ENCODE measurements at places on chromosomes 4 and X. TPM values are rescaled to one million over a fixed set of nuclear protein-coding genes. Genes with fewer than 3 reads are reported as not detected.

Gene KCND1
- 1.2 TPM for total RNA-seq

Gene TCP11X2
- total RNA-seq, result not detected

Gene TBC1D25
- 22.4 TPM for total RNA-seq

DNA sequence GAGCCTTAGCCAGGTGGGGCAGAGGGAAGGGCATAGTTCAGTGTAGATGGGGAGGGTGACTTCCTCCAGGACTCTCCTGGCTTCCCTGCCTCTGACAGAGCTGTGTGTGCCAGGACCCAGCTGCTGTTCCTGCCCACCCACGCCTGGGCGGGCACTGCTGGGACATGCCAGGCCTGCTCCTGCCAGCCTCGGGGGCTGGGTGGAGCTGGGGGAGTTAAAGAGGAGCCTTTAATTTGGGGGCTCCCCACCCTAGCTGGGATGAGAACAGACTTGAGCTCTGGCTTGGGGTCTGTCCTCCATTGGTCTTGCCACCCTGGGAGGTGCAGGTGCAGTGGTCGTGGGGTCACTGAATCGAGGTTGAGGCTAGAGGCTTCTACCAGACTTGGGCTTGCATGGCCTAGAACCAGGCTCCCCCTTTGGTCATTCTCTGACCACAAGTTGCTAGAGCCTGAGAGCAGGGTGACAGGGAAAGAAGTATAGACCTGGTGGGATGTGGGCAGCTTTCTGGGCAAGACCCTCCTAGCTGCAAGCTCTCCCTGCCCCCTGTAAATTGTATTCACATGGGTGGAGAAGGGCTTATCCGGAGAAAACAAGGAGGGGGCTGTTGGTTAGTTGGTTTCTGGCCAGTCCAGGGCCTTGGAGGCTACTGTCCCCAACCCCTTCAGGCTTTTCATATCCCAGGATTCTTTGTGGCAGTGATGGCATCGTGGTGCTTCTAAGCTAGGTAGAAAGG is 5.7 kb downstream of the EFNB1 start:
- no peak overlapping the region for H3K27ac ChIP-seq
- no peak for DNase-seq
- peaks cover under 1% of the 10 kb centered on the region for H3K36me3 ChIP-seq
- no peaks in the 10 kb centered on the region for H3K27me3 ChIP-seq
- H3K4me1 ChIP-seq, result peaks cover 11% of the 10 kb centered on the region

DNA sequence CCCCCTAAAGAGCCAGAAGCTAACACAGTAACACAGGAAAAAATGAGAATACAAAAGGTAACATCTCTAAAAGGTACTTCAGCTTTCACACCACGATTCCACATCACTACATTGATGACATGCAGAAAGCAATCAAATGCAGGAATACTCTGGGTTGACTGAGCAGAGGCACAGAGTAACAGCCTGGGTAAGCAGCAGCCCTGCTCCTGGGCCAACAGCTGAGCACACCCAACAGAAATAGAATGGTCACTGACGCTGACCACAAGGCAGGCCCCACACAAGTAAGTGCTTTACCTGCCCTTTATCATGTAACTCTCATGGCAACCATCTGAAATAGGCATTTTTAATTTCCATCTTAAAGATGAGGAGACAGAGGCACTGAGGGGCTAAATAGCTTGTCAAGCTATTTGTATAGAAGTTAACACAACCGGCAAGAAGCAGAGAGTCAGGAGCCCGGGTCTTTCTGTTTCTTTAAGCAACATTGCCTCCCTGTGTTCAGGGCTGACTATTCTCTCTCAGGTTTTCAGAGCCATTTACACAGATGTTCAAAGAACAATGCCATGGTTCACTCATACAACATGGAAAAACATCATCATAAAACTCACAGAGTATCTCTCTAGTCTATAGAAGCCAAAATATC is 168.9 kb downstream of the ZNF674 start:
- H3K27ac ChIP-seq, result no peak overlapping the region
- H3K4me3 ChIP-seq, result no peak overlapping the region
- no peak for DNase-seq

DNA sequence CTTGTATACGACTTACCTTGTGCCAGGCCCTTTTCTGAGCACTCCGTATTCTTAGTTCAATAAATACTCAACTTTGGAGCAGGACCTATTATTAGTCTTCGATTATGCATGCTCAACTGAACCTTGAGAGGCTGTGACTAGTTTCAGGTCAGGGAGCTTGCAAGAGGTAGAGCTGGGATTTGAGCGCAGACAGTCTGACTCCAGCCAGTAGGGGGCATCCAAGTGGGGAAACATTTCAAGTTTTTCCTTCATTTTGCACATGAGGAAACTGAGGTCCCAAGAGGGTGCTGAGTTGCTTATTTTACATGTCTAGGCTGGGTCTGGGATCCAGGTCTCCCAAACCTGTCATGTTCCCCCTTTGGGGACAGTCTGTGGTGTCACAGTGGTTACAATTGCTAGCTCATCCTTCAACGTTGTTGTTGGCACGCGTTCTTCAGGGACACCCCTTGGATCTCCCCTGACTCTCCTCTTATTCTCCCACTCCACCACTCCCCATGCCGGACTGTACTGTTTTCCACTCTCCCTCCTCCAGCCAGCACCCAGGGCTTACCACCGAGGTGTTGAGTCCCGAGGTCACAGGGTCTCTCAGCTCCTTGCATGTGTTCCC is 6.7 kb upstream of the PRICKLE3 start:
- H3K27me3 ChIP-seq, result no peaks in the 10 kb centered on the region
- DNase-seq, result no peak
- no peak overlapping the region for H3K4me3 ChIP-seq
- no peak overlapping the region for H3K27ac ChIP-seq

DNA sequence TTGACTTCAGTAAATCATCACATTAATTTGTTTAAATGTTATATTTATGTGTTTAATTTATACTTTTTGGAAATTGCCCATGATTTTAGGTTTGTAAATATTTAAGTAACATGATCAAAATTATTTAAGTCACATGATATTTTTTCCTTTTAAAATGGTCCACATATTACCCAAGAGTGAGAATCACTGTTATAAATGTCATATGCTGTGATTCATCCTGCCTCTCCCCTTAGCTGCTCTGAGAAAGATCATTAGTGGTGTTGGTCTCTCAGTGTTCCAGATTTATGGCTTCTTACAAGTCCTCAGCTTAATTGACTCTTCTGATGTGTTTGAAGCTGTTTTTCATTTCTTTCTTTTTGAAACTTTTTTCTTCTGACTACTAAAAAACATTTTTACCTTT is 70.1 kb downstream of the SPANXN4 start:
- DNase-seq, result no peak
- H3K27me3 ChIP-seq, result no peaks in the 10 kb centered on the region
- no peaks in the 10 kb centered on the region for H3K36me3 ChIP-seq
- no peak overlapping the region for H3K27ac ChIP-seq
- H3K4me3 ChIP-seq, result no peak overlapping the region

GRCh38 chrX:41604766-41605543 is 83.8 kb upstream of the GPR34 start:
- peaks cover 4% of the 10 kb centered on the region for H3K4me1 ChIP-seq
- no peak overlapping the region for H3K27ac ChIP-seq
- no peaks in the 10 kb centered on the region for H3K36me3 ChIP-seq
- DNase-seq, result no peak
- no peak overlapping the region for H3K4me3 ChIP-seq

- H3K27ac ChIP-seq, result no peak overlapping the region
- H3K4me1 ChIP-seq, result no peaks in the 10 kb centered on the region
- no peak overlapping the region for H3K4me3 ChIP-seq
- no peaks in the 10 kb centered on the region for H3K36me3 ChIP-seq
- H3K27me3 ChIP-seq, result no peaks in the 10 kb centered on the region
- DNase-seq, result no peak
These were observed 123.5 kb downstream of the PTPN13 start for GRCh38 chr4:86717651-86718050.

DNA sequence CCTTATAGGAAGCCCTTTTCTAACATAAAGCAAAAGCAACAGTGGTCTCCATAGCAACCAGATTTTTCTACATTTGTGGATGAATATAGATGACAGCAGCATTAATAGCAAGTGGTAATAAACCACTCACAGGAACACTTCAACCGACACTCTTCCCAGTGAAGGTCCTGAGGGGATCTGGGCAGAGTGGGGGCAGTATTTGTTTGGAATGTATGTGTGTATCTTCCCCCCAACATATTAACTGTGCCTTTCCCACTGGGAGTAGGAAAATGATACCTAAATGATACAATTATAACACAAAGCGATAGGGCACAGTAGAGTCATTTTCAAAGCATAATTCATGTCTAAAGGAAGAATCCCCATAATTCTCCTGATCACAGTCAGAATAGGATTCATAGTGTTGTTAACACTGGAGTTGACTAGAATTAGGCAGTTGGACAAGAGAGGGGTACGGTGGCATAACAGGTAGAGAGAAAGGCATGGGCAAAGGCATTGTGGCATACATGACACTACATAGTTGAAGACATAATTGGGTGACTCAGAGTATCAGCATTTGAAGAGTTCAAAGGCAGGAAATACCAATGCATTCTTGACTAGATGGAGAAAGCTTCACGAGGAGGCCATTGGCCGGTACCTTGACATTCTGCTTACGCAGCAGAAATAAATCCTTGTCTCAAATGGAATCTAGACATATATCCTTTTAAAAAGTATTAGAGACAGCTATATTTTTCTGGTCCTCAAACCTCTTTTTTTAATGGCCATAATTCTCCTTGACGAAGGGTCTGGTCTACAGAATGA is 15.2 kb downstream of the CAPN6 start:
- H3K4me3 ChIP-seq, result no peak overlapping the region
- H3K36me3 ChIP-seq, result no peaks in the 10 kb centered on the region
- H3K27me3 ChIP-seq, result no peaks in the 10 kb centered on the region
- no peak for DNase-seq

DNA sequence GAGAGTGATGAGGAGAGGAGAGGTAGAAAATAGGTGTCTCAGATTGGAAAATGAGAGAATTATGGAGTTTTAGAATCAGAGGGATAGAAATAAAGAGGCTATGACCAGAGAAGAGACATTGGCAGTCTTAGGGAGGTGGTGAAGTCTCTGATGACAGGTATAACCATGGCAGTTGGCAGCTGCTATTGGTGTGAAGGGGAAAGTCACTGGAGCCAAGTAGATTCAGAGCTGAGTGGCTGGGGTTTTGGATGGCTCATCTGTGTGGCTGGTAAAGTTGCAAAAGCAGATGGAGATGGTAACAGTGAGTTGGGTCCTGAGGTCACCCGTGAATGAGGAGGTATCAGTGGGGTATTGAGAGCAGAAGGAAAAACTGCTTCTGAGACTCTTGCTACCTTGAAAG is 46.5 kb downstream of the ANAPC4 start:
- H3K27ac ChIP-seq, result no peak overlapping the region
- H3K27me3 ChIP-seq, result no peaks in the 10 kb centered on the region
- no peak for DNase-seq
- H3K4me3 ChIP-seq, result no peak overlapping the region

- DNase-seq, result no peak
- no peaks in the 10 kb centered on the region for H3K4me1 ChIP-seq
- H3K4me3 ChIP-seq, result no peak overlapping the region
- H3K27me3 ChIP-seq, result no peaks in the 10 kb centered on the region
- no peak overlapping the region for H3K27ac ChIP-seq
These were observed 707.5 kb upstream of the ACTRT1 start for GRCh38 chrX:128759745-128760144.

GRCh38 chrX:1673337-1673736 is 58.5 kb downstream of the ASMT start:
- H3K4me3 ChIP-seq, result no peak overlapping the region
- H3K4me1 ChIP-seq, result no peaks in the 10 kb centered on the region
- no peak overlapping the region for H3K27ac ChIP-seq
- no peaks in the 10 kb centered on the region for H3K27me3 ChIP-seq

GRCh38 chr4:138053641-138054301 is 188.4 kb downstream of the SLC7A11 start:
- H3K4me1 ChIP-seq, result peaks cover 15% of the 10 kb centered on the region
- H3K27me3 ChIP-seq, result no peaks in the 10 kb centered on the region
- no peak overlapping the region for H3K27ac ChIP-seq
- DNase-seq, result no peak
- no peaks in the 10 kb centered on the region for H3K36me3 ChIP-seq
- no peak overlapping the region for H3K4me3 ChIP-seq
